Aorta (tissue), 5 donors: ENCODE measurements at places on chromosomes 2 and 18. TPM values are rescaled to one million over a fixed set of nuclear protein-coding genes. Genes with fewer than 3 reads are reported as not detected.

The GAL3ST2 gene
- total RNA-seq, result not detected

The GAD1 gene
- total RNA-seq, result 7.8 TPM

The CERKL gene
- total RNA-seq, result not detected

The GALR1 gene
- 0.24 TPM for total RNA-seq

The TUBA3E gene
- total RNA-seq, result not detected

The LRP1B gene
- total RNA-seq, result 0.33 TPM
